Neural progenitor cell (in vitro differentiated cells): ENCODE measurements at places on chromosomes 12 and 14. TPM values are rescaled to one million over a fixed set of nuclear protein-coding genes. Genes with fewer than 3 reads are reported as not detected.

TCTN2 gene
- 15.6 and 15.8 TPM in 2 replicates for total RNA-seq

PPM1H gene
- 3.5 and 4.6 TPM in 2 replicates for total RNA-seq

TCL1A gene
- not detected in 2 replicates for total RNA-seq

TRIAP1 gene
- 47.2 and 72.1 TPM in 2 replicates for total RNA-seq

DCAF5 gene
- total RNA-seq, result 22.4 and 30.8 TPM in 2 replicates

SLC2A14 gene
- 0.46 and 0.49 TPM in 2 replicates for total RNA-seq

TRIM9 gene
- total RNA-seq, result 1.3 and 2.3 TPM in 2 replicates

ANKRD33 gene
- 0.39 and 0.46 TPM in 2 replicates for total RNA-seq

KRT77 gene
- 0.47 TPM in 1 of 2 replicates, not detected in the other for total RNA-seq

- H3K4me3 ChIP-seq, result no peak overlapping the region
- no peaks in the 10 kb centered on the region for H3K36me3 ChIP-seq
- H3K27me3 ChIP-seq, result no peaks in the 10 kb centered on the region
- H3K27ac ChIP-seq, result no peak overlapping the region
- no peak for DNase-seq
- H3K4me1 ChIP-seq, result peaks cover 8% of the 10 kb centered on the region
Observed at GRCh38 chr12:92573104-92573503, 129.7 kb upstream of the PLEKHG7 start.

DNA sequence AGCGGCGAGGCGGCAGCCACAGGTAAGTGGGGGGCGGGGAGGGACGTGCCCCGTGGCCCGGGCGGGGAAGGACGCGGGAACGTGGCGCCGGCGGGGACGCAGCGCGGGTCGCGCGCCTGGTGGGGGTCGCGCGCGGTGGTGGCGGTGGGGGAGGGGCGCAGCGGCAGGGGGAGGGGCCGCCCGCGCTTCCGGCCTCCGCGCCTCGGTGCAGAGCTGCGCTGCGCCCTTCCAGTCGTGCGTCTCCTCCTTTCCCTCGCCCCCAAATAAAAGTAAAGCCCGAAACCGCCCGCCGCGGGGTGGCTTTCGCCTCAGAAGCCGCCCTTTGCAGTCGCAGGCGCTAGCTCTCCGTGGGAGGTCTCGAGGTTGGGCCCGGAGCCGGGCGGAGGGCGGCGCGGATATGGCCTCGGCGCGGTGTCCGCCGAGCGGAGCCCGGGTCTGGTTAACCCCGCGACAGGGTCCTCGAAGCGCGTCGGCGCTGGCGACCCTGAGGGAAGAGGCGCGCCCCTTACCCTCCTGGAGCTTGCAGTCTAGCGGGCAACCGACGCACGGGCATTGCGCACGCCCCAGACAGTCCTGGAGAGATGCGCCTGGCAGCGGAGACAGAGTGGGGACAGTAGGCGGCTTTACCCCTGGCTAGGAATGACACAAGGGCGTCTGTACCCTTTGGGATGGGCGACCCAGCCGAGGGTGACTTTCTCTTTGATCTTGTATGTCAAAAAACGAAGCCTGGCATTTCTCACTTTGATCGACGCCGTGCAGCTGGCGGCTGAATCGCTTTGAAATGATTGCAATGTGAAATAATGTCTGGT is 589 bp downstream of the ATF1 start:
- H3K4me1 ChIP-seq, result peaks cover 7% of the 10 kb centered on the region
- H3K27ac ChIP-seq, result peak overlapping the region; percentile 93
- peak; percentile 84 for DNase-seq
- H3K4me3 ChIP-seq, result peak overlapping the region; percentile 77
- H3K36me3 ChIP-seq, result no peaks in the 10 kb centered on the region

- no peaks in the 10 kb centered on the region for H3K4me1 ChIP-seq
- no peaks in the 10 kb centered on the region for H3K27me3 ChIP-seq
- no peak for DNase-seq
- H3K4me3 ChIP-seq, result no peak overlapping the region
Observed at GRCh38 chr14:40280652-40281051, 848.4 kb upstream of the FBXO33 start.

- no peaks in the 10 kb centered on the region for H3K36me3 ChIP-seq
- H3K27ac ChIP-seq, result no peak overlapping the region
- H3K4me3 ChIP-seq, result peak overlapping the region; percentile 41
- peaks cover 82% of the 10 kb centered on the region for H3K27me3 ChIP-seq
Observed at GRCh38 chr14:41609704-41610183, 3.1 kb downstream of the LRFN5 start.

- H3K27me3 ChIP-seq, result no peaks in the 10 kb centered on the region
- DNase-seq, result peak; percentile 65
- peak overlapping the region; percentile 39 for H3K27ac ChIP-seq
- peak overlapping the region; percentile 15 for H3K4me3 ChIP-seq
- peaks cover 30% of the 10 kb centered on the region for H3K4me1 ChIP-seq
- no peaks in the 10 kb centered on the region for H3K36me3 ChIP-seq
Observed at GRCh38 chr14:47422191-47422590, 253.2 kb downstream of the MDGA2 start.

DNA sequence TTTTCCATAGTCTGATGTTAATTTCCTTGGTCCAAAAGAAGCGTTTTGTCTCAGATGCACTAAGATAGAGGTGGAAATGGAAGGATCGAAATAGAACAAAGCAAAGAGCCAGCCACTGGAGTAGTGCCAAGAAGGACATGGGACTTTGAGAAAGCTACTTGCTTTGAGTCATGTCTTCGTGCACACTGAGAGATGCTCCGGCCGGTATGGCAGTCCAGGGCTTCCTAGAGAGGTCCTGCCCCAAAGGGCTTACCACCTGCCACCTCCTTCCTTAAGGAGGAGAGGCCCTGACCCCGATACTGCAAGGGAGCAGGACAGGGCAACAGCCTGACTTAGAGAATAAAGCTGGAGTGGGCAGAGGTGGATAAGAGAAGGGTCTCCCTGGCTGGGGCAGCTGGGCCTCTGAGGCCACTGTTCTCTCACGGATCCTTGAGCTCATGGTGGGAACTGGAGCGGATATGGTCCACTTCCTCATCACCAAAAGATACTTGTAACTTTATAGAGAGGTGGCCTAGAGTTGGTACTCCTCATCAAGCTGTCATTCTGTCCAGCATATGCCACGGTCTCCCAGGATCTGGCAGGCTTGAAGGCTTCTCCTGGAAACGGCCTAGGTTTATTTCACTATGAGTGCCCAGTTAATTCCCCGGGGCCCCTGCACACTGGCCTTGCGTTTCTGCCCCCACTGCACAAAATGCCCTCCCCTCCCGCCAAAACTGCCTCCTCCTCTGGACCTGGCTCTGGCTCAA is 57.4 kb downstream of the FOXN3 start:
- no peaks in the 10 kb centered on the region for H3K36me3 ChIP-seq
- no peak overlapping the region for H3K27ac ChIP-seq
- H3K27me3 ChIP-seq, result no peaks in the 10 kb centered on the region

DNA sequence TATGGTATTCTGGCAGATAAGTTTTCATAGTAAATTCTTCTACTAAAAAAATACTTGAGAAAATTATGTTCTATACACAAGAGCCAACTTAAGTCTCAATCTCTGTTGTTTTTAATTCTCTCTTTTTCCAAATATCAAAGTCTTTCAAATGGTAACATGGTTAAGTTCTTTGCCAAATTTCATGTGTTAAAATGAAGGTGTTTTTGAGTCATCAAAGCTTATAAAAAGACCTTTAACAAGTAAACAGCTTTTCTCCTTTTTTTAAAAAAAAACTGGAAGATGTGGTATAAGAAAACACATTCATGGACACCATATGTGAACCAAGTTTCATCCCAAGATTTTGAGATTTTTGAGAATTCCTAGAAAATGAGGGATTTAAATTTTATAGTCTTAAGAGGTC is 111.3 kb downstream of the FOXG1 start:
- no peak overlapping the region for H3K4me3 ChIP-seq
- H3K27me3 ChIP-seq, result no peaks in the 10 kb centered on the region
- H3K36me3 ChIP-seq, result no peaks in the 10 kb centered on the region
- no peak overlapping the region for H3K27ac ChIP-seq
- DNase-seq, result no peak
- peaks cover 6% of the 10 kb centered on the region for H3K4me1 ChIP-seq

- no peaks in the 10 kb centered on the region for H3K4me1 ChIP-seq
- no peaks in the 10 kb centered on the region for H3K36me3 ChIP-seq
- no peak overlapping the region for H3K4me3 ChIP-seq
Observed at GRCh38 chr14:67575684-67576083, 24.4 kb downstream of the PIGH start.

GRCh38 chr12:26874501-26875296 is 41.7 kb upstream of the ITPR2 start:
- H3K4me1 ChIP-seq, result no peaks in the 10 kb centered on the region
- no peaks in the 10 kb centered on the region for H3K27me3 ChIP-seq
- H3K36me3 ChIP-seq, result no peaks in the 10 kb centered on the region
- H3K4me3 ChIP-seq, result no peak overlapping the region

GRCh38 chr12:122880155-122880667 is 15.7 kb downstream of the VPS37B start:
- no peak for DNase-seq
- peaks cover 92% of the 10 kb centered on the region for H3K27me3 ChIP-seq

DNA sequence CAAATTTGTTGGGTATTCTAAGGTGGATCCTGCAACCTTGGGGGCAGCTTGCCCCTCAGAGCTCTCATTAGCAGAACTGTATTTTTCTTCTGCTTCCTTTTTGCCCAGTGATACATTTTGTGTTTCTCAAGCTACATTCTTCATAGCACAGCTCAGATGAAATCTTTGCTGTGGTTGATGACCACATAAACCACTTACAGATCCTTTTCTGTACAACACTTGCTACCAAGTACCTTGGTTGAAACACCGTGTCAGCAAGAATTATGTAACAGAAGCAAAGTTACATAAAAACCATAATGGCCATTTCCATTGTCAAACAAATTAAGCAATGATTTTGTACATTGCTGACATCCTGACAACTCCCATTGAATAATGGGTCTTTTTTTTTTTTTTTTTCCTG is 9.7 kb upstream of the PLBD1 start:
- no peaks in the 10 kb centered on the region for H3K27me3 ChIP-seq
- no peak for DNase-seq
- no peaks in the 10 kb centered on the region for H3K36me3 ChIP-seq
- H3K4me3 ChIP-seq, result no peak overlapping the region
- H3K4me1 ChIP-seq, result no peaks in the 10 kb centered on the region

DNA sequence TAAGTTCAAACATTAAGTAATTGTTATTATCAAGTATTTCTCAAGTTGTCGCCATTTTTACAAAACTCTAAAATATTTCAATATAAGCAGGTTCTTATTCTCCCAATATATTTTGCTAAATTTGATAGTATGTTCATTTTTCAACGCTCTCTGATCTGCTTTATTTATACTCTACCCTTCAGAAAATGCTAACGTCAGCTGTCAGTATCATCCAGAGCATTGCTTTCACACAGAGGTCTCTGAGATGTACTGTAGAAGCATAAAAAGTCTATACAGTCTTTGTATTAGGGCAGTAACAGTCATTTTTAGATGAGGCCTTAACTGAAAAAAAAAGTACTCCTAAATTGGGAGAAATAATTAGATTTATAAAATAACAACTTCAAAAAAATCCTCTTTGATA is 533.1 kb upstream of the LRFN5 start:
- H3K4me1 ChIP-seq, result no peaks in the 10 kb centered on the region
- no peaks in the 10 kb centered on the region for H3K27me3 ChIP-seq
- no peak overlapping the region for H3K4me3 ChIP-seq

- peaks cover 9% of the 10 kb centered on the region for H3K4me1 ChIP-seq
- peak; percentile 60 for DNase-seq
- H3K27ac ChIP-seq, result no peak overlapping the region
- no peaks in the 10 kb centered on the region for H3K36me3 ChIP-seq
Observed at GRCh38 chr12:132558861-132559623, 51.3 kb downstream of the LRCOL1 start.

- no peaks in the 10 kb centered on the region for H3K4me1 ChIP-seq
- no peak overlapping the region for H3K27ac ChIP-seq
- H3K36me3 ChIP-seq, result no peaks in the 10 kb centered on the region
Observed at GRCh38 chr14:103008126-103008525, 49.2 kb downstream of the CDC42BPB start.

DNA sequence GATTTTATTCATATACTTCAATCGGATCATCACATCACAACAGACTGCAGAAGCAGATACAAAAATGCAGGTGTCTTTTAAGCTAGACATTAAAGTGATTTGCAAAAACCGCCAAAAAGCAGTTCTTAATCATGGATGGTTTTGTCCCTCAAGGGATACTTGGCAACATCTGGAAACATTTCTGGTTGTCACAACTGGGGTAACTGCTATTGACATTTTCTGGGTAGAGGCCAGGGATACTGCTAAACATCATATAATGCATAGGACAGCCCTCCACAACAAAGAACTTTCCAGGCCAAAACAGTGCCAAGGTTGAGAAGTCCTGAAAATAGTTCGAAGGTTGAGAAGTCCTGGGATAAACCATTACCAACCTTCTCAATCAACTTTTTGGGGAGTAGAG is 101.8 kb upstream of the BBS10 start:
- H3K27me3 ChIP-seq, result no peaks in the 10 kb centered on the region
- no peak overlapping the region for H3K27ac ChIP-seq
- H3K4me3 ChIP-seq, result no peak overlapping the region
- no peaks in the 10 kb centered on the region for H3K4me1 ChIP-seq
- no peak for DNase-seq

GRCh38 chr12:87368259-87368658 is 660.9 kb downstream of the C12orf50 start:
- H3K36me3 ChIP-seq, result no peaks in the 10 kb centered on the region
- H3K4me3 ChIP-seq, result no peak overlapping the region
- no peaks in the 10 kb centered on the region for H3K27me3 ChIP-seq
- no peaks in the 10 kb centered on the region for H3K4me1 ChIP-seq

- no peaks in the 10 kb centered on the region for H3K27me3 ChIP-seq
- H3K4me1 ChIP-seq, result no peaks in the 10 kb centered on the region
- no peak for DNase-seq
- H3K4me3 ChIP-seq, result no peak overlapping the region
Observed at GRCh38 chr14:61064856-61065255, 83.8 kb downstream of the SLC38A6 start.

- peaks cover 12% of the 10 kb centered on the region for H3K4me1 ChIP-seq
- H3K4me3 ChIP-seq, result no peak overlapping the region
- H3K27ac ChIP-seq, result no peak overlapping the region
- peaks cover 63% of the 10 kb centered on the region for H3K27me3 ChIP-seq
Observed at GRCh38 chr12:54442961-54443360, 23.9 kb upstream of the ITGA5 start.

DNA sequence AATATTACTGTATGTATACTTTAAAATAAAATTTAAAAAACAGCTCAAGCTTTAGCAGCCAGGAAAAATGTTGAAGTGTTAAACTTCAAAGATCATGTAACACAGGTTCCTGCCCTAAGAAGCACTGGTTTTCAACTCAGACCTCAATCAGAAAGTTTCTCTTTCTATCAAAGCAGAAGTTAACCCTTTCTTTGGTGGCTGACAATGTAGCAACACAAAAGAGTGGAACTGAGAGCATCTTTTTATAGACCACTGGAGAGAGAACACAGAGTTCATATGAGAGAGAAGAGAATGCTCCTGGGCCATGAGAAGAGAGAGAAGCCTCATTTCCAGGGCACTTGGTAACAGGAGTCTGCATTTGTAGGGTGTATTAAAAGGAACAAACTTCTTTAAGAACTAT is 42.2 kb upstream of the KTN1 start:
- no peaks in the 10 kb centered on the region for H3K27me3 ChIP-seq
- H3K36me3 ChIP-seq, result no peaks in the 10 kb centered on the region
- peaks cover 9% of the 10 kb centered on the region for H3K4me1 ChIP-seq
- DNase-seq, result no peak
- H3K27ac ChIP-seq, result no peak overlapping the region

DNA sequence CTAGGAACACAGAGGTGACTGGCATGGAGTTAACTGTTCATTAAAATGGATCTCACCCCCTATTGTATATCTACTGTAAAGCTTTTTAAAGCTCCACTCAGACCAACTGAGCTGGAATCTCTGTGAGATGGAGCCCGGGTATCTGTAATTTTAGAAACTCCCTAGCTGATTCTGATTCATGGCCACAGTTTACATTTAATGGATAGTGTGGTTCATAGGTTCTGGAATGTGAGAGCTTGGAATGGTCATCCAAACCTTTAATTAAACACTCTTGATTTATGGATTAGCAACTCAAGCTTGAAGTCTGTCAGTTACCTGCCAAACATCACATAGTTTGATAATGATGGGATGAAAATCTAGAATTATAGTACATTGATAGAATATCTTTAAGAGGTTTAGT is 183.8 kb downstream of the SLC25A21 start:
- no peaks in the 10 kb centered on the region for H3K36me3 ChIP-seq
- H3K27me3 ChIP-seq, result no peaks in the 10 kb centered on the region
- no peak for DNase-seq
